ENCODE measurements at places on chromosomes 4 and X.

DNA sequence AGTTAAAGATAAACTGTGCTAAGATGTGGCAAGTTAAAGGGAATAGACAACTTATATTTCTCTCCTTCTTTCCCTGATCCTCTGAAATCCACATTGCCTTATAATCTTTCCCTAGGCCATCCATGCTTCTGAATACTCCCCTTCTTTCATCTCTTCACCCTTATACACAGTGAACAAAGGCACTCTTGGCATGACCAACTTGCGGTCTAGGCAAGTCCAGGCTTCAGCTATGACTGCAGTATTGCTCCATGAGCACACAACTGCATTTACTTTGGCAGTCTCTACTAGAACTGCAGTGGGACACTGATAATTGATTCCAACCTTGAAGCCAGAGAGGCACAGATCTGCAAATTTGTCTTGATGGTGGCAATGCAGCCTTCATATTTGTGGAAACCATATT, 24.2 kb upstream of the UBA6 start:
- no peak for DNase-seq

- no peak for DNase-seq
Measured at GRCh38 chrX:2526390-2526789, 25.6 kb upstream of the DHRSX start.

DNA sequence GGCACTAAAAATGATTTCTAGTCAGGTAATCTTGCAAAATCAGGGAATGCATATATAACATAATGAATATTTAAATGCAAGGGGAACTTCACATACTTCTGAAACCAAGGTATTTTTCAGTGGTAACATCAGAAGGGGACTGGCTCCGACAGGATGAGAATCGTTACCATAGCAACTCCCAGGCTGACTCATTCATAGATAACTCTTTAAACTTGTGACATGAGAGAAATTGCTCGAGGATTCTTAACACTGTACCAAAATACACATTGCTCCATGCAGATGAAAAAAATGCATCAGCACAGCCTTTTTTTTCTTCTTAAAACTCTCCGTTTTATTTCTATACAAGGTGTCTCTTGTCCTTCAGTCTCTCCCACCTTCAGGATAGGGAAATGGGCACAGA, 114.3 kb downstream of the GABRB1 start:
- DNase-seq, result no peak

DNA sequence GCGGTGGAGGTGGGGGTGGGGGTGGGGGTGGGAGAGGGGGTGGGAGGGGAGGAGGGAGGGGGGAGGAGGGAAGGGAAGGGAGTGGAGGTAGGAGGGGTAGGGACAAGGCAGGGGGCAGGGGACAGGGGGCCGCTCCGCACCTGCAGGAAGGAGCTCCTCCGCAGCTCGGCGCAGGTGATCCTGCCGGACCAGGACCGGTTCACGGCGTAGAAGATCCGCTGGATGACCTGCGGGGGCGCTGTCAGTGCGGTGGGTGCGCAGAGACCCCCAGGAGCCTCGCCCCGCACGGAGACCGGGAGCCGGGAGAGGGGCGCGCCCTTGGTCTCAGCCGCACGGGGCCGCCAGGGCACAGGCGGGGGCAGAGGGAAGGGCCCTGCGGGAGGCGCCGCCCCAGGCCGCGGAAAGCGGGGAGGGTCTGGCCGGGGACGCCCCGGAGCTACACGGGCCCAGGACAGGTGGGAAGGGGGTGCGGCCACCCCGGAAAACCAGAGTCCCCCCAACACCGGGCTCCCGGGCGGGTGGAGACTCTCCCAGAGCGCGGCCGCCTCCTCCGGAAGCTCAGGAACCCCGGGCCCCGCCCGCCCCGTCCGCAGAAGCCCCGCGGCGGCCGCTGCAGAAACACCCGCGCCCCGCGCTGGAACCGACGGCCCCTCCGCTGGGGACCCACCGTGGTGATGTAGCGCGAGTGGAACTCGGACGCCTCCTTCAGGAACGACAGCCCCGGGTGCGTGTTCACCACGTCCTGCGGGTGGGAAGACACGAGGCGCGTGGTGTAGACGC, 27.6 kb upstream of the GTPBP6 start:
- peak; percentile 21 for DNase-seq

- DNase-seq, result no peak
Measured at GRCh38 chr4:32140636-32141035, 1420.5 kb downstream of the PCDH7 start.

- no peak for DNase-seq
Measured at GRCh38 chr4:72109959-72110497, 78.2 kb downstream of the NPFFR2 start.

DNA sequence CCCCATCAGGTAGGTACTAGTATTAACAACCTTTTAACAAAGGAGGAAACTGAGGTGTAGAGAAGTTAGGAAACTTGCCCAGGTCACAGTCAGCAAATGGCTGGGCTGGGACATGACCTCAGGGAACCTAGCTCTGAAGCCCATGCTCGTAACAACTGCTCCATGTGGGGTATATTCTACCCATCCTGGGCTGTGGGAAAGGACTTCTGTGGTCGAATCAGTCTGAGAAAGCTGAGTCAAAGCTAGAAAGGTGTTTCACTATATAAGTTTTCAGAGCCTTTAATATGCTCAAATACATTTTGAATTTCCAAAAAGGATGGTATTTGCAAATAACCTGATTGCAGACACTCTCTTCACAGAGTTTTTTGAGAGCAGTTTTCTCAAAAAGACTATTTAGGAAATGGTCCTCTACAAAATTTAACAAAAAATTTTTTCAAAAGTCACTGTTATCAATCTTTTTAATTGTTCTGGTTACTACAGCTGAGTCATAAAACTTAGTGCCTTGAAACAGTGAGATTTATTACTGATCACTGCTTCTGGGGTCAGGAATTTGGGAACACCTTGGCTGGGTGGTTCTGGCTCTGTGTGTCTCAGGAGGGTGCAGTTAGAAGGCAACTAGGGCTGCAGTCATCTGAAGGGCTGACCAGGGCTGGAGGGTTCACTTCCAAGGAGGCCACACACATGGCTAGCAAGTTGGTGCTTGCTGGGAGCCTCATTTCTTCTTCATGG, 53.6 kb downstream of the NSG1 start:
- no peak for DNase-seq
